ENCODE measurements at places on chromosomes 7 and 10. TPM values are rescaled to one million over a fixed set of nuclear protein-coding genes. Genes with fewer than 3 reads are reported as not detected.

DNA sequence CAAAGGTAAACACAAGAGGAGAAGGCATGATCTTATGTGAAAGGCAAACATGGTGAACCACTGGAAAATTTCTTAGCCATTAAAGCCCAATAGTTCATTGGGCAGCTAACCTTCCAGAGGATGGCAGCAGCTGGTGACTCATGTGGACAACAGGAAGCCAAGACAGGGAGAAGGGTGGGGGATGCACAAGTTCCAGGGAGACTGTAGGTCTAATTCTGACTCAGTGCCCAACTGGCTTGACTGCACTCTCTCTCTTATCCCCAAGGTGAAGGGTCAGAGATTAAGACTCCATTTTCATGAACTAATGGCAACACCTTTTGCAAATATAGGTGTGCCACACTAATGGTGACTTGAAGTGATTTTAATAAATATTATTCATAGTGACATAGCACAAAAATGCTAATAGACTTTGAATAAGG lies 47.9 kb upstream of the SLC35B4 start:
- DNase-seq, result peak; percentile 36

DNA sequence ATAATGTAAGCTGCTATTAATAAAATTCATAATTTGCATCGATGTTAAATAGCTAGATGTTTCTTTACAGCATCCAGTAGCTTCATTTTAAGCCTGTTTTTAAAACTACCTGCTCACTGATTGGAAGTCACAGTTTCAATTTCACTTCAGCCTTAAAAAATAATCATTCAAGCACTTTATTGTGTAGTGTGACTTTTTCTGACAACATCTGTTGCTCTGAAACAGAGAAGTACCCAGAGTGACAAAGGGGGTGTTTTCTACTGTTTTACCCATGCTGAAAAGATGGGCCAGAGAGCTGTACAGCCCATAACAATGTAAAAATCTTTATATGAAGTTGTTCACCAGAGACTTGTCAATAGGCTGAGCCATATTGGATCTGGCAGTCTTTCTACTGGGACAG lies 437.2 kb downstream of the MDFIC start:
- no peak for DNase-seq

DNA sequence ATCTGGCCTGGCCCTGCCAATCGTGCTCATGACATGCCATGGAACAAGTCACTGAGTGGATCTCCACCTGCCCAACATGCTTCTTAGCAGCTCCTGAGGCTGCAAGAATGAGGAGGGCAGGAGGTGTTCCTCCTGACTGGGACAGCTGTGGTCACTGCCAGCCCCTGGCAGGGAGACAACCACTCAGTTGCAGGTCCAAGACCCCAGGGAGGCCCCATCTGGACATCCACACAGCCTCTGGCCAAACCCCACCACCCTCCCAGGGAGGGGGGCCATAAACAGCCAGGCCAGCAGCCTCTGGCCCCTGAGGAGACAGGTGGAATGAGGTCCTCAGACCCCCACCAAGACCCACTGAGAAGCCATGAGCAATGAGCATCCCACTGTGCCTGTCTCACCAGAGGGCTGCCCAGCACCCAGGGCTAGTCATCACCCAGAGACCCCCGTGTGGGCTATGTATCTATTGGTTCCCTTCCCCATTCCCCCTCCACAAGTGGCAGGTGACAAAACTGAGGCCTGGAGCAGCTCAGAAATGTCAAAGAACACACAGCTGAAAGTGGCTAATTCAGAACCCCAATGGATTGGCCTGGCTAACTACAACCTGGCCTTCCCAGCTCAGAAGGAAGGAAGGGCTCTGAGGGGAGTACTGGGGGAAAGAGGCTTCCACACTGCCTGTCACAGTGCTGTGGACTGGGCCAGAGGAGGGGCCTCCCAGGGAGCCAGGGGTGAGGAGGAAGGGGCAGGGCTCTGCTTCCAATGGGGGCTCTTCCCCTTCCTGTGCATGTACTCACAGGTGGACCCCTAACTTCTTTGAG lies 3.0 kb downstream of the GPRIN2 start:
- DNase-seq, result no peak

DNA sequence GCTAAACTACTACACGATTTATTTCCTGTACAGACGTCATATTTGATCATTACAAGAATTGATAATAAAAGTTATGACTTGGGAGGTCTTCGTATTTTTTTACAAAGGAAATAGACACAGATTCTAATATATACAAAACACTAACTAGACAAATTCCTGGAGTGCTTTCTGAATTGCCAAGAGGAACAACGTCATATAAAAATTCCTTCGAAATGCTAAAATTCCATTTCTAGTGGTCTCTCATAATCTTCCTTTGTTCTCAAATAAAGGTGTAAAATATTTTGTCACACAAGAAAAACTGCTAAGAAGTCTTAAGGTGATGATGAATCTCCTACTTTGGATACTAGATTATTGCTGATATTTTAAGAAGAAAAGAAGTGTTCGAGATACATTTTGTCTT lies 85.4 kb downstream of the CDK6 start:
- peak; percentile 65 for DNase-seq

DNA sequence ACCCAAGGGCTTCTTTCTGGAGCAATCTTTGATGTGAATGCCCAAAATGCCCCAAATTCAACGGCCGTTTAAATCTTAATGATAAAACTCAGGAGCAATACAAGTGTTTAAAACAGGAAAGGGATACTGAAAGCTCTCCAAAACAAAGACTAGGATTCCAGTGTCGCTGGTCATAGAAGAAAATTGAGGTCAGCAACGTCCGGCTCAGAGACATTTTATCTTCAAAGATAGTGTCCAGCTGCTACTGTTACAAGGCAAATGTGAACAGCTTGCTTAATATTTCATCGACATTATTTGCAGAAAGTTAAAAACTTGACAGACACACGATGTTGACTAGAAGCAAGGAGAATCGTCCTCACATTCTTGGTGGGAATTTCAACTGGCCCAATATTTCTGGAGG lies 15.4 kb upstream of the CTBP2 start:
- no peak for DNase-seq

GRCh38 chr10:91036807-91037411 lies 116.0 kb upstream of the ANKRD1 start:
- peak; percentile 60 for DNase-seq

DNA sequence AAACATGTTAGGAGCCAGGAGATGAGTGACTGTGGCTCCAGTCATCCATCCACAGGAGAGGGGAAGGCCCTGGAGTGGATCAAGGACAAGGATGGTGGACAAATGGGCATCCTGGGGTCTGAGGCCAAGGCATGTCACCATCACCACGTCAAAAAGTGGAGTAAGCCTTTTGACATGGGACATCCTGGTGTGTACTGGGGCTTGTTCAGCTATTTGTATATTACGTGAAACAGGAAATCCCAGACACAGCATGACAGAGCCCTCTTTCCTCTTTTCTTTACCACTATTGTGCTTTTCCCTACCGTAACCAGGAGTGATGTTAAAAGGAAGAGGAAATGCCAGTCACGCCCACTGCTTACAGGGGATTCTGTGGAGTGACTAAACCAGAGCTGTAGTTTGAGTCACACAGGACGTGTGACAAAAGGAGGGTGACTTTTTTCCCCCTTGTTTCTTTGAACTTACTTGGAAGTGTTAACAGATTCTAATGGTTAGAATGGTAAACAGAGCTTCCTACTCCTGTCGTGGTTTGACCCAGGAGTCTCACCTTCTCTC lies 15.4 kb downstream of the ACSL5 start:
- peak; percentile 26 for DNase-seq

GRCh38 chr7:26609532-26609931 lies 254.9 kb downstream of the SKAP2 start:
- no peak for DNase-seq

The BAMBI gene
- total RNA-seq, result 45.4 TPM

The DOCK4 gene
- 31.4 TPM for total RNA-seq

The CLDN3 gene
- total RNA-seq, result 0.68 TPM
